ENCODE measurements at places on chromosomes 12 and 14.

- no peak for DNase-seq
Observed at GRCh38 chr12:76064904-76065303, 19.6 kb downstream of the NAP1L1 start.

- no peak for DNase-seq
Observed at GRCh38 chr12:96212456-96213375, 18.5 kb downstream of the ELK3 start.

DNA sequence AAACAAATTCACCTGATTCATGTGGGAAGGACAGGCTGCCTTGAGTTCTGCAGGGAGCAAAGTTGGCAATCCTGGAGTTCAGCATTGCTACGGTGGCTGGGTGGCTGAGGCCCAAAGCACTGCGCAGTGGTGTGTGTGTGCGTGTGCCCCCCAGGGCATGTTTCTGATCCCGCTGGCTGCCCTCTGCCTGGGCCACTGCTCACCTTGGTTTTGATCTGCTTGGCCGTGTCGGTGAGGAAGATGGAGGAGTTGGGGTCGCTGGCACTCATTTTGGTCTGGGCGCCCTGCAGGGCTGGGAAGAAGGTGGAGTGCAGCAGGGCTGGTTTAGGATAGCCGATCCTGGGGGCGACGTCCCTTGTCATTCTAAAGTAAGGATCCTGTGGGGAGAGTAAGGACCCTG, 19.1 kb downstream of the SLC25A47 start:
- DNase-seq = no peak

DNA sequence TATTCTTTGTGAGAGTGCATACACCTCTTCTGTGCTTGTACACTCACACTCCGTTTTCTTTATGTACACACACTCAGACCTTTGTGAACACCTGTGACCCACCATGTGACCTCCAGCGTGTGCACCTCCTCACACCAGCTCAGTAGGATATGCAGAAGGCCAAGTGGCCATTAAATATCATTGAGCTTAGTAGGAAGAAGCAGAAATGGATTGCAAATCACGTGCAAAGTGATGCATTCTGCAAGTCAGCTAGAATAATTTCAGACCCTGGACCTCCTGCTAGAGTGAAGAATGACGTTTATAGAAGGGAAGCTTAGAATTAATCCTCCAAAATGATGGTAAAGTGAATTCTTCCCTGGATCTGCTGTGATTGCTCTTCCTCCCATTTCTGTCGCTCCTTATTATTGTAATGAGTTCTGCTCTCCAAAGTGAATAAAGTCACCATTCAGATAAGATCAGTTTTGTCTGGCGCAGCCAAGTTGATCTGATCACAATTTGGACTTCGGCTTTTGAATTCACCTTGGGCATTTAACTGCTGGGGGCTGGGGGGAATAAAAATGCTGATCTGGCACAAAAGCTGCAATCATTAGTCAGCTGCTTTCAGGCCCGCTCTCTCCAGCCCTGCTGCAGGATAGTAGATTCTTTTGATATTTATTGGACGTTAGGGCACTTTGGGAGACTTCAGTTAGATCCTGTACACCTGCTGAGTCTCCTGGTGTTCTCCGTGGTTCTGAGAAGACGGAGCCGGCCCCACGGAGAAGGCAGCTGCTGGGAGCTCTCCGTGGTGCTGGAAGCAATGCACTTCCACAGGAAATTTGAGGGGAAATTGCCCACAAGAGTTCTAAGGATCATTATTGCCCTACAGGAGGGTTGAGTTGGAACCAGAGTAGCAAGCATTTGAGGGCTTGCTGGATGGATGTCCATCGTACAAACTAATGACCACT, 12.4 kb upstream of the NRXN3 start:
- DNase-seq = no peak

GRCh38 chr12:13170892-13171490, 25.5 kb upstream of the EMP1 start:
- no peak for DNase-seq

- DNase-seq = no peak
Observed at GRCh38 chr12:94340573-94340972, 119.1 kb downstream of the CEP83 start.

- no peak for DNase-seq
Observed at GRCh38 chr12:115382681-115383080, 698.7 kb upstream of the TBX3 start.

DNA sequence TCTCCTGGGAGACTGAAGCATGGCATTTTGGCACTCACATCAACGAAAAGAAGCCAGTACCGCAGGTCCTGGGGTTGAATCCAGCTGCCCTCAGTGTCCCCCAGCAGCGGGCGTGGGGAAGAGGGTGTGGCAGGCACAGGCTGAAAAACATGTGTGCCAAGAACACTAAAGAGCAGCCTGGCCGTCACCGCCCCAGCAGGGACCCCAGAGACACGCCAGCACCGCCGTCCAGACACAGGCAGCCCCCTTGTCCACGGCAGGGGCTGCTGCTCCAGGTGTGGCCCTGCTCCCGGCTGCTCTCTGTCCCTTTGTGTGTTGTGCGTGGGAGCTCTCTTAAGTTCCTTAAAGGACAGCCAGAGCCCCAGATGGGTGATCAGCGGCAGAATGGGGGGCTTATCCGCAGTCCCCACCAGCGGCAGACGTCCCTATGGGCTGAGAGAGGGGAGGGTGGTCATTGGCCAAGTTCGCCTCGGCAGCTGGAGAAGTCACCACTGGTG, 556 bp downstream of the PHETA1 start:
- no peak for DNase-seq

- no peak for DNase-seq
Observed at GRCh38 chr14:99191395-99192027, 80.5 kb downstream of the BCL11B start.

- no peak for DNase-seq
Observed at GRCh38 chr12:55877824-55878223, 35.1 kb upstream of the MMP19 start.

GRCh38 chr12:108309674-108310312, 29.3 kb downstream of the CMKLR1 start:
- DNase-seq = no peak

DNA sequence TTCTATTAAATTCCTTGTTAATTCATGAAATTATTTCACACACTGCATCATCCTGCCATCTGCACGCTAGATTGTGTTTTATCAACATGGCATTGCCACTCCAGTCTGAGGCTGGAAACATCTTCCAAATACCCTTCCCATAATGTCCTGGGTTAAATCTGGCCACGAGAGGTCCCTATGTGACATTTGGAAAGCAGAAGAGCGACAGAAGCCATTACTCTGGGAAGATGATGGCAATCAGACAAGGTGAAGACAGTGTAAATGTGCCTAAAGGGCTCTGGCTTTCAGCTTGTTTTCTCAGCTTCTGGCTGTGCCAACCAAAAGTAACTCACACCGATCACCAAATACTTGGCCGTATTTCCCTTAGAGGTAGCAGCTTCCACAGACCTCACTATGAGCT, 144.8 kb downstream of the CAPZA3 start:
- DNase-seq = no peak

DNA sequence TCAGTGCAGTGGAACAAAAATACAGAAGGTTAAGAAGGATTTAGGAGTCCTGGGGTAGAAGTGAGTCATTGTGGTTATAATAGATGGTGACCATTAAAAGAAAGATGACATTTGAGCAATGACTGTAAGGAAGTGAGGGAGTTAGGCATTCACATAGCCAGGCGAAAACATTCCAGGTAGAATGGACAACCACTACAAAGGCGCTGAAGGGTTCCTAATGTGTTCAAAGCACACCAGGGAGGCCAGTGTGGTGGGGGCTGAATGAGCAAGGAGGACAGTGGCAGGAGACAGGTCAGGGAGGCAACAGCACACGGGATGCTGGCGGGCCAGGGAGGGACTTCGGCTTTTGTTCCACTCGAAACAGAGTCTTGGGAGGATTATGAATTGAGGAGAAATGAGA, 129.9 kb downstream of the NPAS3 start:
- no peak for DNase-seq

- no peak for DNase-seq
Observed at GRCh38 chr14:104112609-104113571, 25.5 kb upstream of the KIF26A start.

- DNase-seq = no peak
Observed at GRCh38 chr14:89748004-89748403, 206.5 kb downstream of the EFCAB11 start.

GRCh38 chr14:74983343-74983742, 19.4 kb upstream of the EIF2B2 start:
- DNase-seq = no peak

DNA sequence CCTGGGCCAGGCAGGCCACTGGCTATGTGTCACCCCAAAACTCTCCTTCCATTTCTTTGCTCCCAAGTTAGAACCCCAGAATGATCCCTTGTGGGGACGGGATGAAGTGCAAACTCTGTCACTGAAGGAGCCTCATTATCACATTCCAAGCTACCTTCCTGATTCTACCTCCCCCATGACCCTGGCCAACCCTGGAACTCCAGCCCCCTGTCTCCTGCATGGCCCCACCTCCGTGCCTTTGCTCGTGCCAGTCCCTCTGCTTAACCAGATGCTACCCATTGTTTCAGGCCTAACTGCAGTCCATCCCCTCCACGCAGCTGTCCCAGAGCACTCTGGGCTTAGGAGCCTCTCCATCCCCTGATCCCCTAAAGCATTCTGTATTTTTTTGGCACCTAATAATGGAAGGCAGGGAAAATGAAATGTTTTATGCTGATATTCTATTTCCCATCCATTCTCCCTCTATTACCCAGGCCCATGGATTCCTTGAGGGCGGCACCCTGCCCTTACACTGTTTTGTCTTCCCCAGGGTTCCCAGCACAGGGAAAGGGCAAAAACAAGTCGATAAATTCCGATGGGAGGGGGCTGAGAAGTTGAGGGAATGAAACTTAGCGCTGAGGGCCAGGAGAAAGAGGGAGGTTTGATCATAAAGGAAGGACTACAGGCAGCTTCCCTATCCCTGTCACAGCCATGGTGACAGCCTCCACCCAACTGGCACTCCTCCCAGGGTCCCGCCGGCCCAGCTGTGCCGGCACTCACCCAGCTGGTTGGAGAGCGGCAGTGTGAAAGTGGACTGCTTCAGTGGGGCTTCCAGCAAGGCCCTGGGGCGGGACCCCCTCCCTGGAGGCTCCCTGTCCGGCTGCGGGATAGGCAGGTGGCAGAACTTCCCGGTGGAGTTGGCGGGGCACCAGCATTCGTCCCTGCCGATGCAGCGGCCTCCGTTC, 58.1 kb downstream of the ISCA2 start:
- no peak for DNase-seq

DNA sequence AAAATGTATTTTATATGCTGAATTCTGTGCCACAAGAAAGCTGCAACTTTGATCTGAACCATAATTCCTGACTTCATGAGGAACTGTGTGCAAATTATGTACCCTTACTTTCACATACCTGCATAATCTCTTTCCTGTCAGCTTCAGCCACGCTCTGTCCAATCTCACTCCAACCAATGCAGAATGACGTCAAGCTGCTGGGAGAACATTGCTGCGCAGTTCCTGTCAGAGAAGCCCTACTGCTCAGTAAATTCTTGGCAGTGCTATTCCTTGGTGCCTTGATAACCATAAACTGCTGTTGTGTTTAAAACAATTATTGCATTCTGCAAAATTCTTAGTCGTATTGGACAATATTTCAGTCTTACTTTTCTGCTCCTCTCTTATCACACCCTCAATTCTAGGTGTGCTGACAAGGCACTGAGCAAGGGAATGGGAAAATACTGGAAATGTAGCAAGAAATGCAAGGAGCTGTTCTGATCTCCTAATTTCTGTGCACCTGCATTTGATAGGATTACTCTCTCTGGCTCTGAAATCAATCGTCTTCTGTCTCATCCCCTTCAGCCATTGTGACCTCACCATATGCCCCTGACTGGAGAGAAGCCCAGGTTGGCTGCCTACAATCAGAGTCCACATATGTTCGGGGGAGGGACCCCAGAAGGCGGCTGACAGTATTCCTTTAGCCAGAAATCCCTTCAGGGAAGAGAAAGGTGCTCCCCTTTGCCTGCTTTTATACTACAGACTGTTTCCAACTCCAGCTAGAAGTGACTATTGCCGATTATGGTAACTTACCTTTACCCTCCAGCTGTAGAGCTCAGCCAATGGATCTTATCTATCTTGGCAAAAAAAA, 274.9 kb upstream of the NOVA1 start:
- no peak for DNase-seq

Measured in NK-92 treated with Interleukin-12 subunit alpha and Interleukin-12 subunit beta, amount 100 ng/mL, for 24 hours (cell line).